ENCODE measurements at places on chromosomes 5 and 9.

- H3K4me1 ChIP-seq: peaks cover 8% of the 10 kb centered on the region
- DNase-seq: no peak
- H3K4me3 ChIP-seq: no peak overlapping the region
Measured at GRCh38 chr9:129307227-129307970, 129.3 kb upstream of the IER5L start.

GRCh38 chr5:67233075-67233474 lies 36.5 kb upstream of the CD180 start:
- no peak for DNase-seq
- no peaks in the 10 kb centered on the region for H3K36me3 ChIP-seq
- no peak overlapping the region for H3K27ac ChIP-seq
- H3K4me3 ChIP-seq: no peak overlapping the region
- peaks cover 4% of the 10 kb centered on the region for H3K4me1 ChIP-seq

DNA sequence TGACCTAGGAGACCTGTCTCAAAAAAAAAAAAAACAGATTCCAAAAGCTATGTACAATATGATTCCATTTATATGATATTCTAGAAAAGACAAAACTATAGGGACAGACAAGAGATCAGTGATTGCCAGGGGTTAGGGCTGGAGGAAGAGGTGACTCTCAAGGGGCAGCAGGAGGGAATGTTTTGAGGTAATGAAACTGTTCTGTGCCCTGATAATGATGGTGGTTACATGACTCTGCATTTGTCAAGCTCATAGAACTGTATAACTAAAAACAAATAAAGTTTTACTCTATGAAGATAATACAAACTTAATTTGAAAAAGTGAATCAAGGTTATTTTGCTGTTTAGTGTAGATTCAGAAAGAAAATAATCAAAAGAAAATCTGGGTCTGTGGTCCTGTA lies 125.3 kb upstream of the IQGAP2 start:
- H3K4me1 ChIP-seq: no peaks in the 10 kb centered on the region
- no peak overlapping the region for H3K27ac ChIP-seq
- no peaks in the 10 kb centered on the region for H3K27me3 ChIP-seq

DNA sequence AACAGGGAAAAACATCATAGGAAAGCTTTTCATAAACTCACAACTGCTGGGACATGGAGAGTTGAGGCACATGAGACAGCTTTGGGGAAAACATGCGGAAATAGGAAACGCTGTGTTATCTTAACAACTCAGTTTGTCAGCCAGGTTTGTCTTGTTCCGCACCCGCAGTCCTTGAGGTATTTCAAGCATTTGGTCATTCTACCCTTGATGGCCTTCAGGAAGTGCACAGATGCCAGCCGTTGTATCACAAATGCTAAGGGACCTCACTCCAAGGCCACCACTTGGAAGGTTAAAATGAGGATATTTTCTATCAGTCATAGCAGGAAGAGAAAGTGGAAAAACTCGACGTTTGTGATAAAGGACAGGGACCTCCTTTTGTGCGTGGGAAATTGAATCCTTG lies 83.8 kb downstream of the TRIO start:
- H3K4me1 ChIP-seq: peaks cover 15% of the 10 kb centered on the region
- no peaks in the 10 kb centered on the region for H3K36me3 ChIP-seq
- no peak overlapping the region for H3K4me3 ChIP-seq
- DNase-seq: no peak

- no peaks in the 10 kb centered on the region for H3K27me3 ChIP-seq
- DNase-seq: no peak
- H3K36me3 ChIP-seq: no peaks in the 10 kb centered on the region
- H3K27ac ChIP-seq: no peak overlapping the region
- H3K4me1 ChIP-seq: no peaks in the 10 kb centered on the region
Measured at GRCh38 chr5:2524620-2525019, 226.9 kb downstream of the IRX2 start.

DNA sequence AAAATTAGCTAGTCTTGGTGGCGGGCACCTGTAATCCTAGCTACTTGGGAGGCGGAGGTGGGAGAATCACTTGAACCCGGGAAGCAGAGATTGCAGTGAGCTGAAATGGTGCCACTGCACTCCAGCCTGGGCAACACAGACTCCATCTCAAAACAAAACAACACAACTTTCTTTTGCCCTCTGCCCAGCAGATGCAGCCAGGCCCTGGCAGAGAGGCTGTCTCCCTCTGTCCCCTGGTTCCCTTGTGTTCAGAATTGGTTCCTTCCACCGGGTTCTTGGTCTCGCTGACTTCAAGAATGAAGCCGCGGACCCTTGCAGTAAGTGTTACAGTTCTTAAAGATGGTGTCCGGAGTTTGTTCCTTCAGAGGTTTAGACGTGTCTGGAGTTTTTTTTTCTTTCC lies 30.2 kb upstream of the CEP72 start:
- H3K27ac ChIP-seq: no peak overlapping the region
- no peak overlapping the region for H3K4me3 ChIP-seq

DNA sequence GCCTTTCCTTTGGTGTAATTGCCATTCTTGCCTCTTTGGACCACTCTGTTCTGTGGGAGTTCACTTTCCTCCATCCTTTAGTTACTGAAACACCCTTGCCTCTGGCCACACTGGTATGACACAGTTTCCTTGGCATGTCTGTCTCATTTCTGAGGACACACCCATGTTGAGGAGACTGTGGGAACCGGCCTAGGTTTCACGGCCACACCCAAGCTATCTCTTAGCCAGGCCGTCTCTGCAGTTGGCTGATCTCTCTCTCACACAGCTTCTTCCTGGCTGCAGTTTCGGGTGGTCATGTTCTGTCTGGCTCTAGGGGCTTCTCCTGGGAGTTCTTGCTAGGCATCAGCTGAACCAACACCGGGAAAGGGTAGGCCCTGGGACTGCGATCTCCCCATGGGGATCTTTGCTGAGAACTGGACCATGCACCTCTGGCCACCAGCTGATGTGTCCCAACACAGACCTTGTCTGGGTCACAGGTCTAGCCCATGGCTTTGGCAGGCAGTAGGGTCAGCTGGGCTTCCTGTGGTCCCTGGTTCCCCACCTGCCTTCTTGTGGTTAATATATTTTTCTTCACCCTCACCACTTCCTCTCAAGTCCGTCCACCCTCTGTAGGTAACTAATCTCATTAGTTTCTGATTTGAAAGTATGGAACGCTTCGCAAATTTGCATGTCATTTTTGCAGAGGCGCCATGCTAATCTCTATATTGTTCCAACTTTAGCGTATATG lies 24.9 kb downstream of the ARHGEF37 start:
- no peak for DNase-seq
- no peaks in the 10 kb centered on the region for H3K27me3 ChIP-seq
- peaks cover 10% of the 10 kb centered on the region for H3K4me1 ChIP-seq
- H3K36me3 ChIP-seq: peaks cover 2% of the 10 kb centered on the region

GRCh38 chr5:134000696-134001453 lies 3.9 kb downstream of the VDAC1 start:
- H3K4me1 ChIP-seq: peaks cover 62% of the 10 kb centered on the region
- H3K27me3 ChIP-seq: no peaks in the 10 kb centered on the region
- H3K4me3 ChIP-seq: peak overlapping the region; percentile 4
- peak overlapping the region; percentile 58 for H3K27ac ChIP-seq
- DNase-seq: no peak
- peaks cover 2% of the 10 kb centered on the region for H3K36me3 ChIP-seq

- H3K27me3 ChIP-seq: peaks cover 13% of the 10 kb centered on the region
- no peaks in the 10 kb centered on the region for H3K4me1 ChIP-seq
- H3K4me3 ChIP-seq: no peak overlapping the region
- no peaks in the 10 kb centered on the region for H3K36me3 ChIP-seq
- DNase-seq: no peak
Measured at GRCh38 chr9:69603656-69604055, 68.5 kb downstream of the APBA1 start.

DNA sequence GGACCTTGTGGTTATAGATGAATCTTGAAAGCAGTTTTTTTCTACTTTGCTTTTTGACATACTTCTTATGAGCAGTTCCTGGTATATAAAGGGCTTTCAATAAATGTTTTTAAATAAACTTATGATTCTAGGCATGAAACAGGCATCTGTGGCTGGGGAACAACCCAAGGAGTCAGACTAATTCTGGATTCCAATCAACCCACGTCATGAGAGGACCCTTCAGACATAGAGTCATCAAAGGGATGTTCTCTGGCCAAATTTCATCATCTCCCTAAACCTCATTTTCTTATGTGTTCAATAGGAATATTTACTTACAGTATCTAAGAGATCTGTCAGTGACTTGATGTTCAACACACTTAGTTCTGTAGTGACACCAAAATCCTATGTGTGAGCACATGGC lies 243.8 kb upstream of the ZNF462 start:
- H3K27me3 ChIP-seq: no peaks in the 10 kb centered on the region
- no peak for DNase-seq
- H3K4me1 ChIP-seq: no peaks in the 10 kb centered on the region
- no peak overlapping the region for H3K4me3 ChIP-seq

- no peak for DNase-seq
- H3K4me1 ChIP-seq: no peaks in the 10 kb centered on the region
- peaks cover 14% of the 10 kb centered on the region for H3K27me3 ChIP-seq
- H3K4me3 ChIP-seq: no peak overlapping the region
Measured at GRCh38 chr5:74361406-74362358, 278.8 kb downstream of the ENC1 start.

GRCh38 chr9:37197158-37198038 lies 77.0 kb downstream of the ZCCHC7 start:
- H3K27ac ChIP-seq: peak overlapping the region; percentile 85
- DNase-seq: no peak
- peaks cover 52% of the 10 kb centered on the region for H3K4me1 ChIP-seq
- H3K4me3 ChIP-seq: peak overlapping the region; percentile 81
- H3K27me3 ChIP-seq: no peaks in the 10 kb centered on the region
- H3K36me3 ChIP-seq: peaks cover 8% of the 10 kb centered on the region
